ENCODE measurements at places on chromosomes 4 and X.

DNA sequence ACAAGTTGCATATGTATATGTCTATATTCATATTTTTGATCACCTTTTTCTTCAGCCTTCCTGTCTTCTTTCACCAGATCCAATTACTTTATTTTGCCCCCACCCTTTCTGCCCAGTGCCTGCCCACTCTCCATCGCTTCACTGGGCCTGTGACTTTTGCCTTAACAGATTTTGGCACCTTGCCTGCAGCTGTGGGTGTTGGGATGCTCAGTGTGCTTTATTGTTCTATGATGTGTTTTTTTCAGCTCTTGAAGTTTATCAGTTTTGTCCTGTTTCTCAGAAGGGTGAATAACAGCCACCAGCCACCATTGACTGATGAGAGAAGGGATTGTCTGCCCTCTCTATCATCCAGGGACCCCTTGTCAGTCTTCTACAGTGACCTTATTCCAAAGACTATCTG lies 77.2 kb upstream of the GALNT7 start:
- no peak for DNase-seq

GRCh38 chr4:135382280-135382959 lies 1180.8 kb upstream of the PABPC4L start:
- no peak for DNase-seq

DNA sequence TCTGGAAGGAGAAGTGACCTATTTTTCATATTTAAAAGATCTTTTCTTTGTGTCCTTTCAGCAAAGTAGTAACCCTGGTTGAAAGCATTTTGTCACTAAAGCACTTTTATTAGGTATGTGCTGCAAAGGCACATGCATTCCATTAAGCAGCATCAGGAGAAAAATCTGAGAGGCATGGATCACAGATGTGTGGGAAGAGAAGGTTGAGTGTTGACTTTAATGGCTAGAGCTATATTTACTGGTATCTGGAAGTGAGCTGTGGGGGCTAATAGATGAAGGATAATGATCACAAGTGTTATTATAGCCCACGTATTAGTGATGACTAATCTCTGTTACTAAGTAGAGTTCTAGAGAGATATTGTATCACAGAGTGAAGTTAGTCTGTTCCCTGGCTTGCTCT lies 1520.7 kb downstream of the ARAP2 start:
- no peak for DNase-seq

- no peak for DNase-seq
Measured at GRCh38 chr4:17667253-17667652, 52.8 kb downstream of the MED28 start.

DNA sequence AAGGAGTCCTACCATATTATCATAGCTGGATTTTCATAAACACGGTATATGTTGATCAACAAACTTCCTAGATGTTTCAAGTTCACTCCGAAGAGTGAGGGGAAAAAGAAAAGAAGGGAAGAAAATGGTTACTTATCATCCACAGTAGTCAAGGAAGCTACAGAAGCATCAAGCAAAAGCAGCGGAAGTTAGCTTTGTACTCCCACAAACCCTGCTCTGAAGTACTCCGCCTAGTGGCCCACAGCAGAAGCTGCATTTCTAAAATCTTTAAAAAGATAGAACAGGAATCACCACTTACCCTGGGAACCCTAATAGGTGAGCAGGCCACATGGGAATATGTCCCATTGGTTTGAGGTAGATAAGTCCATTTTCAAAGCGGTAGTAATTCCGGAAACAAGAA lies 28.5 kb upstream of the FRG1 start:
- DNase-seq, result no peak

DNA sequence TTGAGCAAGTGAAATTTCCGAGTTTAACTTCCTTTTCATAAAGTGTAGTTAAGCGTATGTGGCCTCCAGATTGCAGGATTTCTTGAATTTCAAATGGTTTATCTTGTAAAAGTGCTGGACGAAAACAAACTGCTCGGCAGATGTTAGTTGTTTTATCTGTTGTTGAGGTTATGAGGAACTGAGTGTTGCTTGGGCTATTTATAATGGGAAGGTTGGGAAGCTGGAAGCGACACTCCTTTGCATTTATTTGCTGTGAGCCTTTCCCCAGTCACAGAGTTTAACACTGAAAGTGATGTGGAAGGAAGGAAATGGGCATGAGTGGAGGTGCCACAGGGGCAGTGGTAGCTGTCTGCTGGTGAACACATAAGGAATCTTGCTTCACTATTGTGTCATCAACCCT lies 284.9 kb downstream of the PCDH7 start:
- no peak for DNase-seq

All from stimulated activated CD8-positive, alpha-beta memory T cell treated with anti-CD3 and anti-CD28 coated beads, Interleukin-7, amount 100 ng/mL, for 1 hour (primary cell).